ENCODE measurements at places on chromosomes 13 and 19.

DNA sequence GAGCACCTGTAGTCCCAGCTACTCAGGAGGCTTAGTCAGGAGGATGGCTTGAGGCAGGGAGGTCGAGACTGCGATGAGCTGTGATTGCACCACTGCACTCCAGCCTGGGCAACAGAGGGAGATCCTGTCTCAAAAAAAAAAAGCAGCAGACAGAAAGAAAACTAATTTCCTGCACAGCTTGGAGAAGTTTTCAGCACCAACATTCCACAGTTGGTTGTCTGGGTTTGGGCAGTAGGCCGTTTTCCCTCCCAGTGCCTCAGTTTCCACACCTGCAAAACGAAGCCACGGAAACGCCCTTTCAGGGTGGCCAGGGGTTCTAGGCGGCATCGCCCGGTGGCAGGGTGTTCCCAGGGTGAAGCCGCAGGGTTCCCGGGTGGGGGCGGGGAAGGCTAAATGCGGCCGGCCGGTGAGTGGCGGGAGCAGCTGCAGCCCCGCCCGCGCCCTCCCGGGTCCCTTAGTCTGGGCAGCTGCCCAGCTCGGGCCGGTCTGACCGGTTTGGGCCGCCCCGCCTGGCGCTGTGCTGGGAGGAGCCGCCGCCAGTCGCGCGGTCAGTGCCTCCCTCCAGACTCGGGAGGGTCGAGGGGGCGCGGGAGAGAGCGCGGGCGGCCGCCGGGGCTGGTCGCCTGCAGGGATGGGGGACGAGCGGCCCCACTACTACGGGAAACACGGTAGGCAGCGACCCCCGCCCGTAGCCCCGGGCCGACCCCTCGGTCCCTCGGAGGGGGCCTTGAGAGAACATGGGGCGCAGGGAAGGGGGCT, at the start of gene SLC44A2:
Gene SLC44A2, plus strand, starts transcription at position 551 of the 759 bp plus-strand sequence. Its CDS starts 81 bp downstream, at position 632.
- no peak for DNase-seq

GRCh38 chr13:70424428-70424827, 316.2 kb upstream of the KLHL1 start:
- DNase-seq: no peak

- peak; percentile 15 for DNase-seq
Measured at GRCh38 chr19:44635581-44636438, 7.9 kb upstream of the PVR start.

DNA sequence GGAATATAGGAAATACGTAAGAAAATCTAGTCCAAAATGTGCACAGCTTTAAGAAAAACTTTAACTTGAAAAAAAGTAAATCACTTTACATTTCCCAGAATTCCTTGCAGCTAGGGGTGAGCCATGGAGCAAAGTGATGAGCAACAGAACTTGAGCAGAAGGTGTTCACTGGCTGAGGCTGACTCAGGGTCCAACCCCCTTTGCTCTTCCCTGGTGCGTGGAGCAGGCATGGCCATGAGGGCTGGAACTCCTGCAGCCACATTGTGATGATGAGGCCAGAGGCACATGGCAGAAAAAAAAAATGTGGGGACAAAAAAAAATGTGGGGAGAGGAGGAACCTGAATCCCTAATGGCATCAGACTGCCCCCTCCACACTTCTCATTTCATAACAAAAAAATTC, 9.9 kb upstream of the PLA2G4C start:
- no peak for DNase-seq

GRCh38 chr13:45402641-45403040, 15.5 kb downstream of the SLC25A30 start:
- DNase-seq: no peak

All from CD4-positive, alpha-beta T cell treated with Interleukin-1 beta for 1 hour (primary cell).